Stimulated activated CD8-positive, alpha-beta memory T cell treated with anti-CD3 and anti-CD28 coated beads, Interleukin-4, amount 100 ng/mL, for 4 hours (primary cell): ENCODE measurements at places on chromosomes 11 and 22.

- DNase-seq: no peak
These were observed 118.6 kb downstream of the KCNQ1 start for GRCh38 chr11:2563213-2564007.

GRCh38 chr11:87057749-87058148 is 20.0 kb downstream of the TMEM135 start:
- DNase-seq: no peak

- no peak for DNase-seq
These were observed 315.9 kb upstream of the CCDC90B start for GRCh38 chr11:83601914-83602527.

DNA sequence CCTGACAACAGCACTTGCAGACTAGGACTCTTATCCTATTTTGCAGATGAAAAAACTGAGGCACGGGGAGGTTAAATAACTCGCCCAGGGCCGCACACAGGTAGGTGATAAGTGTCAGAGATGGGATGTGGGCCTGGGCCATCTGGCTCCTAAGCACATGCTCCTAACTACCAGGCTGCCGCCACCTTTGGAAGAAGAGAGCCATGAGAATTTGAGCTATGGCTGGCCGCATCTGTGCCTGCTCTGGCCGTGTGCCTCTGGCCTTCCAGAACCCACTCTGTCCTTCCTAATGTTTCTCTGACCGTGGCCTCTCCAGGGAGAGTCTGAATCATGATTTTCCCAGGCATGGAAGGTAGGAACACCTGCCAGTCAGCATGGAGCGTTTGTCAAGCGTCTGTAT is 15.3 kb upstream of the IL2RB start:
- DNase-seq: no peak

DNA sequence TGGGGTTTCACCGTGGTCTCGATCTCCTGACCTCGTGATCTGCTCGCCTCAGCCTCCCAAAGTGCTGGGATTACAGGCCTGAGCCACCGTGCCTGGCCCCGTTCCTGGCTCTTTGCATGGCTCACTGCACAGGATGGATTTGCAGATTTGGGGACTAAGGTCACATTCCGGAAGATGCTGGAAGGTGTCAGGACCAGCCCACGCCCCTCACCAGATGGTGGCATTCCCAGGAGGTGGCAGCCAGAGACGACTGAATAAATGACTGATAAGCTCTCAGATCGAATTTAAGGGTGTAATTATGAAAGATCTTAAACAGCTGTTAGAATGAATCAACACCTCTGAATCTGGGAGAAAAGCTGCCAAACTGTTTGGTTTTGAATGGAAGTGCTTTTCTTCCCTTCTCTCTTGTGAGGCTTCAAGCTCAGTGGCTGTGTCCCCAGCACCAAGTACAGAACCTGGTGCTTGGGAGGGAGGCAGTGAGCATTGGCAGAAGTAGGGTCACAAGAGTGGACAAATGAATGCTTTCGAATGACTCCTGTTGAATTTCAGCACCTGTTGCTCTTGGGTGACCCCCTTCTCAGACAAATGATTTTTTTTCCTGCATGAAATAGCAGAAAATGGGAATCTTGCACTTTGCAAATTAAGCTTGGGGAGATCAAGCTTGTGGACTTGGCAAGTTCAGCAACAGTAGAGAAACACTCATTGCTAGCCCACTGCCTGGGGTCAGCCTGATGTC is 69.6 kb downstream of the KIAA1671 start:
- DNase-seq: no peak

GRCh38 chr11:63845911-63846310 is 7.0 kb downstream of the MARK2 start:
- DNase-seq: no peak

DNA sequence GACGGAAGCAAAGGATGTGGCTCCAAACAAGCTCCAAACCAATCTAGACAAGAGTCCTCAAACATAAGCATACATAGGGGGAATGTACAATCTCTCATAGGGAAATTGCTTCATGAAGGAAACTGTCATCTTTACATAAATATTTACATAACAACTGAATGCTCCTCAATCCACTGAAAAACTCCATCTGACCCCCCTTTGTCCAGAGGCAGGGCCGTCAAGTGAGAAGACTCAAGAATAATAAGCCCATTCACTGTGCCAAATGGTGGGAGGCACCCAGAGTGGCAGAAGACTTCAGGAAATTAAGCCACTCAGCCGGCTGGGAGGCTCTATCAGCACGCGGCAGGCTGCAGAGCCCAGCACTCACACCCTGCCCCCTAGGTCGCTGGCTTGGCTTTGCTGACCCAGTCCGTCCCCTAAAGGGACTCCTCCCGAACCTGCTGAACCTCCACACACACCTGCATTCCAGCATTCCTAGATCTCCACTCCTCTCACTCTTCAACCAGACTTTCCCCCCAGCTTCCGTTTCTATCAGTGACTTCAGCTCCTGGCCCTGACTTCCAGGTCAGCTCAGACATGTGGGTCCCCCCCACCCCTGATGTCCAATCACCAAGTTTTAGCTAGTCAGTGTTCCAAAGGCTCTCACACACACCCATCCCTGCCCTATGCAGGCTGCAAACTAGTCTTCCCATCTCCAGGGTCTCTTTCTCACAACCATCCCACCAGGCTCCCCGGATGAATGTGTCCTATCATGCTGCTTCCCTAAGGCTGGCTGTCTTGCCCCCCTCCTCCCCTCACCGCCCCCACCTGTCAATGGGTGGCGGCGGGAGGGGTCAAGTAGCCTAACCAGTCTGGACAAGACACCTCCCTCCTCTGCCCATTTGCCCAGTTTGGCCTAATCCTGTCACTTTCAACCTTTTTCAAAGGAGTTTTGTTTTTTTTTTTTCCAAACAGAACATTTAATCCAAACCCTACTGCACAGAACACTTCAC is 11.3 kb downstream of the VPS37C start:
- DNase-seq: no peak

GRCh38 chr11:63242089-63242781 is 1.2 kb downstream of the SLC22A25 start:
- no peak for DNase-seq

GRCh38 chr22:36510384-36510783 is 3.5 kb upstream of the FOXRED2 start:
- DNase-seq: no peak

- no peak for DNase-seq
These were observed 110.3 kb upstream of the SYT13 start for GRCh38 chr11:45396394-45396793.

DNA sequence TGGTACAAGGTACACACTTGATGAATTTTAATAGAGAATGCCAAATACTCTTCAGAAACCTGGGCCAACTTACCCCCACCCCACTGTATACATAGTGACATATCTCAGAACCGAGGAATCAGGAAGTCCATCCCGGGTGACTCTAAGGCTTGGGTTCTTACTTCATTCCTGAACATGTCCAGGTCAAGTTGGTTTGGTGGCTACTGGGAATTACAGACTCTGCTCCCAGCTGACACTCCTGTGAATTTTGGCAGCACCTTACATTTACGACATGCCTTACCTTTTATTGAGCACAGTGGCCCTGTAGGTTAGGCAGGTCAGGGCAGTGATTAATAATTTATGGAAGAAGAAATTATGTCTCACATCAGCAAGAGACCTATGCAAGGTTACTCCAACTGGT is 70.1 kb upstream of the LDLRAD3 start:
- DNase-seq: no peak

DNA sequence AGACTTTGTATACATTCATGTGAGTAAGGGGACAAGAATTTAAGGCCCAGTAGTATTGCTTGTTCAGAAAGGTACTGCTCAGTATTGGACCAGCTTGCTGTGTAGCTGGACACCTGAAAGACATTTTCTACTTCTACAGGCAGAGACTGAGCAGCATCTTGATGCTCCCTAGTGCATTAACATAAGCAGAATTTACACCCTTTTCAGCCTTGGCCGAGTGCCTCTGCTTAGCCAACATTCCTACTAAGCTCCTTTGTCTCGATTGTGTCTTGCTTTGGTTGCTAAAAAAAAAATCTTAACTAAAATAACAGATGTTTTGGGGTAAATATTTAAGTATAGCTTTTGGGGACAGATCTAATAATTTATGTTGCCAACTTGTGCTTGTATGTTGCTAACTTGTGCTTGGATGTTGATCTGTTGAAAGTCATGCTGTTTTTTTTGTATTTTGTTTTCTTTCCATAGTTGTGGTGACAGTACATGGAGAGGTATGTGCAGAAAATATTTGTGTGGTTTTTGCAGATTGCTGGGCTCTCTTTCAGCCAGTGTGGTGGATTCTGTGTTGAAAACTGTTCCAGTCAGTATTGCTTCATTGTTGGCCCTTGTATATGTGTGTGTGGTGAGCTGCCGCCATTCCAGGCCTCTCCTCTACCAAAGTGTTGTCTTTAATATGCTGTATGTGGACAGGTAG is 3.7 kb downstream of the PTS start:
- DNase-seq: no peak

DNA sequence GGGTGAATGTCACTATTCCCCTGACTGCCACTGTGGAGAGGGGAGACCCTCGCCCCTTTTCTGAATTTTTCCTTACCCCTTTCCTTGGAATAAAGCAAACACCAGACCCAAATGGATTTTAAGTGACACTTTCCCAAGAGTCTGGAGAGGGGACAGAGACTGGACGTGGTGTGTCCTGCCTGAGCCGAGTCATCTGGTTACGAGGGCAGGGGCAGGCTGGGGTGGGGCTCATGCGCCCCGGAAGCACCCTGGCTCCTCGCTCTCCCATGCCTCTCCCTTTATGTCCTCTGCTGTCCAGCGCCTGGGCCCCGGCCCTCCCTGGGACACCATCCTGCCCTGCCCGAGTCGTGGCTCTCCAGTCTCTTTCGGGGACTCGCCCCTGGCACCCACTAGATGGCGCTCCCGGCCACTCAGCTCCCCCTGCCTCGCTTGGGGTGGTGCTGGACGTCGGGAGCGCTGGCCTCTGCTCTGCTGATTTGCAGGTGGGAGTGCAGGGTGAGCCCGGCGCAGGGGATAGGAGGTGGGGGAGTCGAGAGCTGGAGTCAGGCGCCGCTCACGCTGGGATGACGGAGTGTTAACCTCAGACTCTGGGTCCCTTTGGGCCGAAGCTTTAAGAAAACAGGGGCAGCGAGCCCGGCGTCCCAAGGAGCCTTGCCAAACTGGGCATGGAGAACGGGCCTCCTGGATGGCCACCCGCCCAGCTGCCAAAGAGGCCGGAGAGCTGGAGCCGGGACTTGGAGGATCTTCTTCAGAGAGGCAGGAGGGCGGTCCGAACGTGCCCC is 89.8 kb downstream of the RPS6KA4 start:
- peak; percentile 38 for DNase-seq

GRCh38 chr11:6611092-6611962 is 689 bp downstream of the TAF10 start:
- DNase-seq: no peak

DNA sequence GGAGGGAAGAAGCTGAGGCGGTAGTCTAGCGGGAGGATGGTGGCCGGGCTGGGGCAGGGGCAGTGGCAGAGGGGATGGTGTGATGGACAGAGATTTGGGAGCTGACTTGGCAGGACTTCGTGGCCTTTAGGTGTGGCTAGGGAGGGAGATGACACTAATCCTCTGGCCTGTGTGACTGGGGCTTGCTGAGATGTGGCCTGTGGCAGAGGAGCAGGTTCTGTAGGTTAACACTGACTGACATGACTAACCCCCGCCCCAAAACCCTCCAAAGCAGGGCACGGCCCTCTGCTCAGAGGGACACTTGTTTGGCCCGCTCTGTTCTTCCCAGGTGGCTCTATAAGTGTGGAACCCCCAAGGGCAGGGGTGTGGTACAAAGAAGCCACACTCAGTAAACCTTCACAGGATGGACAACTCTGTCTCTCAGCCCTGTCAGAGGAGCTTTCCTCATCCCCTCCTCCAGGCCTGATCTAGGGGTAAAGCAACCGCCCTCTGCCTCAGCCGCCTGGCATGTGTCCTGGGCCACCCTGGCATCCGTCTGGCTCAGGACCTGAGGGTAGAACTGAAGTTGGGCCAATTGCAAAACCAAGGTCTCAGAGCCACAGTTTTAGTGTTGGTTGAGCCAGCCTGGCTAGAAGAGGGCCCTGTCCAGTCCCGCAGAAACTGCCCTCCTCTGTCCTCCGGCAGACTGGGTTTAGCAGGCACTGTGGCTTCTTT is 15.6 kb downstream of the TOM1 start:
- no peak for DNase-seq
